ENCODE measurements at places on chromosomes 2 and 18.

DNA sequence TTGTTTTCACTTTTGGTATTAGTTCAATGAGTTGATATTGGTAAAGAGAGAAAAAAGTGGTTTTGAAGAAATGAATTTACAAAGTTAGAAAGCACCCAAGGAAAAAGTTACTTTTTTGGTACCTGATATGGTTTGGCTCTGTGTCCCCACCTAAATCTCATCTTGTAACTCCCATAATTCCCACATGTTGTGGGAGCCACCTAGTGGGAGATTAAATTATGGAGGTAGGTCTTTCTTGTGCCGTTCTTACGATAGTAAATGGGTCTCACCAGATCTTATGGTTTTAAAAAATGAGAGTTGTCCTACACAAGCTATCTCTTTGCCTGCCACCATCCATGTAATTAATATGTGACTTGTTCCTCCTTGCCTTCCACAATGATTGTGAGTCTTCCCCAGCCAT lies 965.6 kb upstream of the NRXN1 start:
- no peak for DNase-seq

DNA sequence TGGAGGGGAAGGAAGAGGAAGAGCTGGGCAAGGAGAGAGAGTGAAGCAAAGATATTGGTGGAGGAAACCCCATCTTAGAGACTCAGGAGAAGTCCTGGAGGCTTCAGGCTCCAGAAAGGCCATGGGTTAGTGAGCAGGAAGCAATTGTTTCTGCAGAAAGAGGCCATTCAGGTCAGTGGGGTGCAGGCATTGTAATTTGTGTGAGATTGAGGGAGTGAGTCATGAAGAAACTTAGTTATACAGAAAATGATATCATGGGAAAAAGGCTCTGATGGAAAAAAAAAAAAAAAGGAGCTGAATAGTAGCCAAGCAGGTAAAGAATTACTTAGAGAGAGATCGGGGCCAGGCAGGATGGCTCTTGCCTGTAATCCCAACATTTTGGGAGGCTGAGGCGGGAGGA lies 4.0 kb downstream of the EMILIN2 start:
- DNase-seq: peak; percentile 22

GRCh38 chr2:24047703-24048033 lies 477 bp upstream of the WDCP start:
- DNase-seq: no peak

DNA sequence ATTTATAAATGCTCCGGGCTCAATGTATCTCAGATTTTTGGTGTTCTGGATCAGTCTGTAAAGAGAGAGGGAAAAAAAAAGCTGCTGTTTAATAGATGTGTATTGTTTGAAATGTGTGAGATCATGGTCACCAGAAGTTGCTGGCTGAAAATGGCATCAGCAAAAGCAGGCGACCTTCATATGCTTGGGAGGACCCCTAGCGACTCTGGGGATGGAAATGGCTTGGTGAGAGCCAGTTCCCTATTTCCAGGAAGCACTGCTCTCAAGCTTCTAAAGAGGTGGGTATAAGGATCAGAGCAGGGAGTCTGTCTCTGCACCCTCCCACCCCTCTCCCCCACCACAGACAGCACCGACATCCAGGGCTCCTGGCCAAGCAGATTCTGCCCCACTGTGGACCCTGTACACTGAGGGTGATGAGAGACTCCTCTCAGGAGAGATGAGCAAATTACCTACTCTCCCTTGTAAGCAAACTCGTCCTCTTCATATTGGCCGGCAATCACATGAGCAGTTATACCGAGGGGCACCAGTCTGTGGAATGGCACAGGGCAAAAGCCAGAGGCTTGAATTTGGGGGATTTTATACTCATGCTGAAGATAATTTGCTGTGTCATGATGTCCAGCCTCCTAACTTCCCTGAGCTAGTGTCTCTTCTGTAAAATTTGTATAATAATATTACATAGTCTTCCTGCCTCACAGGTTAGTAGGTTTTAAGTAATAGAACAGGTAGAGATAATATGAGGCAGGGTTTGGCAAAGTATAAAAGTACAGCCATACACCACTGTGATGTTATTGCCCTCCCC lies 29.6 kb downstream of the LHCGR start:
- DNase-seq: no peak

GRCh38 chr2:151007365-151007764 lies 254.3 kb downstream of the RBM43 start:
- peak; percentile 10 for DNase-seq

GRCh38 chr2:17148407-17149145 lies 369.7 kb downstream of the RAD51AP2 start:
- DNase-seq: no peak

DNA sequence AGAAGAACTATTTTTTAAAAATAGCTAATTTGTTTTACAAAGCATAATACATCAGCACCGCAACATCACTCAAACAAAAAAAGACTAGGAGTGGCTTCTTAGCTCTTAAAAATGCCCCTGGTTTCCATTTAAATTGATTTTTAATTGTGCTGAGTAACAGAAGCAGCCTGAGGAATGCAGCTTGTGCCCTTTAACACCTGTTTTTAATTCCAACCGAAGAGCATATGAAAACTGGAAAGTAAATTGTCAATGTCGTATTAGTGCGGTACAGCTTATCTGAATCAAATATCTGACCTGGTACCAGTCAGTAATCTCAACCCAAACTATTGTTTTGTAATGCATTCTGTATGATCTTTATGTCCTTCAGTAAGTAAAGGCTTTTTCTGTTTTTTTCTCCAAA lies 13.2 kb upstream of the CD302 start:
- no peak for DNase-seq

DNA sequence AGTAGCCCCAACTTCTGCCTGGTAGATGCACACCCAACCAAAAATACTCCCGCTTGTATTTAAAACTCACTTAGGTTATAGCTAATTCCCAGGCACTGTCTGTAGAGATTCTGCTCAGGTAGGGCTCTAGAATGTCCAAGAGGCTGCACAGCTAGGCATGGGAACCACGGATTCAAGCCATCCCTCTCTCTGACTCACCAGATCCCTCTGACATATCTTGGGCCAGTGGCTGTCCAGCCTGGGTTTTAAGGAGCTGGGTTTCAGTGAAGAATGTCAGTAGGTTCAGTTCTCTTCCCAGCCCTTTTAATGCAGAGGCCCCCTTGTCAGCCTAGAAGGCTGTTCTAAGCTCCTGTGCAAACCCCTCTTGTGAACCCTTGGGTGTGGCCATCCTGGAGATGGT lies 15.9 kb upstream of the IL1R1 start:
- no peak for DNase-seq

GRCh38 chr2:196478588-196478987 lies 160.9 kb upstream of the CCDC150 start:
- DNase-seq: no peak

DNA sequence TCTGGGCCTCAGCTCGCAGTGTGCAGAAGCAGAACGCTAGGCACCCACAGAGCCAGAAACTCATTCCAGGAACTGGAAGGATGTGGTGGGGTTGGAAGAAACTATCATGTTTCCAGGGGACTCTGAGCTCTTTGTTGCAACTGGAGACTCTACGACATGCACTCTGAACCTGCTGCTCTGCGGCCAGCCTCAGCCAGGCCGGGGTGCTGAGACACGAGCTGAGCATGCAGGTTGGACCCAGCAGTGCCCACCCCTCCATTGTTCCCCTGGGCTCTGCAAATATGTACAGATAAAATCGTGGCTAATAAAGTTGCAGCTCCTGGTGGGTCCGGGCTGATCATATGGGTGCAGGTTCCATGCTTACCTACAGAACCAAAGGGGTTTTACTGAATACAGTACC lies 37.6 kb upstream of the ARL4C start:
- DNase-seq: no peak

DNA sequence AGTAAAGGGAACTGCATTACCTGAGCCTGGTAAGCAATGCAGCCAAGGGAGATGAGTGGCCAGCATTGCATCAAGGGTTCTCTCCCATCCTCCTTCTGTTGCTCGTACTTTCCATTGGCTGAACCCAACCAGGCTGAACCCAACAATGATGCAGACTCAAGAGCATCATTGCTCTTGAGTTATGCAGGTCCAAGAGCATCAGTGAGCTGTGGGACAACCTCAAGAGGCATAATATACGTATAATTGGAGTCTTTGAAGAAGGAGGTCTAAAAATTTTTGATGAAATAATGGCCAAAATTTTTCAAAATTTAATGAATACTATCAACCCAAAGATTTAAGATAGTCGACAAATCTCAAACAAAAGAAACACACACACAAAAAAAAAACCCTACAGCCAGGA lies 213.0 kb downstream of the RNF152 start:
- no peak for DNase-seq

DNA sequence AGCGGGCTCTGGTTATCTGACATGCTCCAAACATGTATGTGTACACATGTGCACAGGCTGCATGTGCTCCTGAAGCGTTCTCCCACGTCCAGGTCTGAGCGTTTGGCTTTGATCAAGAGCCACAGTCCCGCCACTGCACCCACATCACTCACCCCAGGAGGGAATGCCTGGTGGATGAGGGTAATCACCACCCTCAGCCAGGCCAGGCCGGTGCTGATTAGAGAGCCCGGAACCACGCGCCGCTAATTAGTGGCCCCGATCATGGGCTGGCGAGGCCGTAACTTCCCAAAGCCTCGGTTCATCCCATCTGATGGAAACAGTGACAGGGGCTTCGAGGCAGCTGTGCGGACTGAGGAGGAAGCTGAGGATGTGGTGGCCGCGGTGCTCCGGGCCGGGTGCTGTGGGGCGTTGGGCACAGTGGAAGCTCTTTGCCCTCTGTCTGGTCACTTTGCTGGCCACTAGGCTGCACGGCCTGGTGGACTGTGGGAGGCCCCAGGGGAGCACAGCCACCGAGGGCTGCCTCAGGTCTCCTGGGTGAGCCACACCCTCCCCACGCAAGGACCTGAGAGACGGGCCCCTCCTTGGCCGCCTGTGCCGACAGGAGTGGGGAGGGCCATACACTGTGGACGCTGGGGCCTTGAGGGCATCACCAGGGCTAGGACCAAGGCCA lies 219.4 kb downstream of the TWIST2 start:
- no peak for DNase-seq

DNA sequence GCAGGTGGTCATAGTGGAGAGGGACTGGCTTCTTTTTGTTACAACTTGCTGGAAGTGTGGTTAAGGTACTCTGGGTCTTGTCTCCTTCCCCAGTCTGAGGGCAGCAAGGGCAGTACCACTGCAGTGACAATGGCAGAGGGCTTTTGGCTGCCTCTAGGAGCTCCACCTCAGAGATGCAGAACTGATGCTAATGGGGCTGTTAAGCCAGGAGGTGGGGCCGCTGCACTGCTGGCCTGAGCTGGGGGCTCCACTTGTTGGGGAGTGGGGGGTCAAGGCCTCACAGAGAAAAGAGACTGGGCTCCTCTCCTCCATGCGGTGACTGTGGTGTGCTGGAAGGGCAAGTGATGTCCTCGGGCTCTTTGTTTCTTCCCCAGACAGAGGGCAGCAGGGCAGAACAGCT lies 135.7 kb downstream of the DSEL start:
- no peak for DNase-seq

DNA sequence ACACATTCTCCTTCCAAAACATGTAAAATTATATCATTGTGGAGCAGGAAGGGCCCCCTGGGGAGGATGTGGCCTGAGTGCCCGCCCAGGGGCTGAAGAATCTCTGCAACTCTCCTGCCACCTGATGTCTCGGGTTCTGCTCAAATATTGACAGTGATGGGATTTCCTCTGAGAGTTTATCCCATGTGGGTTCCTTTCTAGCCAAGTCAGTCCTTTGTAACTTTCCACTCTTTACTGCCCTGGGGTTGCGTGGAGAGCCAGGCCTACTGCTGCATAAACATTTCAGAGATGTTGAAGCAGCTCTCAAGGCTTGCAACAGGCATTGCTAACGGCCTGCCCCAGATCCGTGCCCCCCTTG lies 4.0 kb upstream of the RAB17 start:
- no peak for DNase-seq

DNA sequence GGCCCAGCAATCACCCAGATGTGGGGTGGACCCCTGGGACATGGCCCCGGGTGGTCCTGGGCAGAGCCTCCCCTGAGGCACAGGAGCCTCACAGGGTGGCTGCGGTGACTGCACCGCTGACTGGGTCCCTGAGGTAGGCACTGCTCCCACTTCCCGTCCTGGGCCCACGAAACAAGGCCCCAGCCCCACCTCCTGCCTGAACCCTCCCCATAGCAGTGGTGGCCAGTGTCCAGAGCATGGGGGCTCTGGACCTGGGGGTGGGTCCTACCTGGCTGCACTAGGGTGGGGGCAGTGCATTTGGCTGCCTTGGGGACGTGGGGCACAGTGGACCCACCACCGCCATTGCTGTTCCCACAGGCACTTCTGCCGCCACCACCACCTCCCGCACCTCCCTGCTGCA lies 39.4 kb downstream of the TDRD15 start:
- DNase-seq: no peak

DNA sequence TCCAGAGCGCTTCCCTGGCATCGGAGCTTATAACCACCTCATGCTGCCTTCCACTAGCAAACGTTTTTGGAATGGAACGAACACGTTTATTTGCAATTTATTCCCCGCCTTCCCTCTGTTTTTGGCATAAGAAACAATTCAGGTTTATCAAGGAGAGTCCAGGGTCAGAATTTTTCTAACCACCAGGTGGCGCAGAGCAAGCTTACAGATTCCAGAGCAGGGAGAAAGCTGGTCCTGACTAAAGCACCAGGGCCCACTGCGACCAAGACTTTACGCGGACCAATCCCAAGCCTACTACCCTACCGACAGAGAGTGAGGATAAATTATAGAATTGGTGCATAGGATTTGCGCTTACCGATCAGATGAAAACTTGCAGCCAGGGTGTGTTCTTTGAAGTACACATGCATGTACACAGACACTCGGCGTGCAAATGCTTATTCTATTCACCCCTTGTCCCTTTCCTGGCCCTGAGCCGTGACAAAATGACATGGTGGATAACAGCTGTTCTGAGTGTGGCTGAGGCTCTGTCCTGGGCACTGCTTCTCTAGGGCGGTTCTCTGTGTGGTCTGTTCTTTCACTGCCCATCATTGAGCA lies 34.7 kb downstream of the NAPG start:
- DNase-seq: peak; percentile 22

GRCh38 chr2:233061591-233062450 lies 1.7 kb downstream of the INPP5D start:
- DNase-seq: no peak

DNA sequence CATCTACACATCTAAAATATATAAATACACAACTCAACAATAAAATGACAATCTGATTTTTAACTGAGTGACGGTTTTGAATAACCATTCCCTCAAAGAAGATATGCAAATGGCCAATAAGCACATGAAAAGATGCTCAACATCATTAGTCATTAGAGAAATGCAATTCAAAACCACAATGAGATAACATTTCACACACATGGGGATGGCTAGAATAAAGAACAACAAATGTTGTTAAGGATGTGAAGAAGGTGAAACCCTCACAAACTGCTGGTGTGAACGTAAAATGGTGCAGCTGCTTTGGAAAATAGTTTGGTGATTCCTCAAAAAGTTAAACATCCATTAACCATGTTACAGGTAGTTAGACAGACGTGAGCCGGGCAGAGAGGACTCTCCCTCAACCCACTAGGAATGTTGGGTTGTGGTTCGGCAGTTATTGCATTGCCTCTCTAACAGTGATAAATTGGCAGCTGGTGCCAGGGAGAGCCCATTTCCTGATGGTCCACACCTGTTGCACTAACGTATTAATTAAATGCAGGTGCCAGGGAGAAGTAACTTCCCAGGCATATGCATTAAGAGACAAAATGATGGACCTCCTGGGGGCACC lies 22.3 kb upstream of the DUSP2 start:
- no peak for DNase-seq

All from epithelial cell of proximal tubule (primary cell).